Breast epithelium (tissue), 4 donors: ENCODE measurements at places on chromosomes 7 and 10.

- no peak for DNase-seq
Observed at GRCh38 chr7:47751043-47751442, 169.1 kb upstream of the TNS3 start.

GRCh38 chr7:150934045-150934766 lies 43.9 kb downstream of the KCNH2 start:
- no peak for DNase-seq

DNA sequence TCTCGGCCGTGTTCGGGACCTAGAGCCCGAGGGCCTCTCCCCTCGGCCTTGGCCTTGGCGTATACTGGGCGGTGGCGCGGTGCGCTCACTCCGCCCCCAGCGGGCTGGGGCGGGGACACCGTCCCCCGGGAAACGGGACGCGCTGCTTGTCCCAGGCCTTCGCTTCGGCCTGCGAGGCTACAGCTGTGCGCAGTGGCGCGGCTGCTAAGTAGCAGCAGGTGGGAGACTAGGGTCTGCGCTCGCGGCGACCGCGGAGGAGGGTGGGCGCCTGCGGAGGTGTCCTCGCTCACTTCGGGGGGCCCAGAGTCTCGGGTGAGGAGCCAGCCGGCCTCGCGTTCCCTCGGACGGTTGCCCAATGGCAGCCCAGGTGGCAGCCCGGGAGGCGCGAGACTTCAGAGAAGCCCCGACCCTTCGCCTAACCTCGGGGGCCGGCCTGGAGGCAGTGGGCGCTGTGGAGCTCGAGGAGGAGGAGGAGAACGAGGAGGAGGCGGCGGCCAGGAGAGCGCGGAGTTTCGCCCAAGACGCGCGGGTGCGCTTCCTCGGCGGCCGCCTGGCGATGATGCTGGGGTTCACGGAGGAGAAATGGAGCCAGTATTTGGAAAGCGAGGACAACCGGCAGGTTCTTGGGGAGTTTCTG lies at the start of gene DNAH11:
Gene DNAH11 (plus strand): TSS at position 149 of the 637 bp plus-strand sequence. CDS start 207 bp downstream, at position 356.
- no peak for DNase-seq

GRCh38 chr7:44131173-44132029 lies 8.1 kb upstream of the POLD2 start:
- DNase-seq: no peak
